ENCODE measurements at places on chromosomes 16 and 17.

GRCh38 chr16:87212026-87212425, 105.2 kb downstream of the C16orf95 start:
- DNase-seq = no peak

- DNase-seq = no peak
These were observed 11.8 kb downstream of the HASPIN start for GRCh38 chr17:3735515-3735914.

DNA sequence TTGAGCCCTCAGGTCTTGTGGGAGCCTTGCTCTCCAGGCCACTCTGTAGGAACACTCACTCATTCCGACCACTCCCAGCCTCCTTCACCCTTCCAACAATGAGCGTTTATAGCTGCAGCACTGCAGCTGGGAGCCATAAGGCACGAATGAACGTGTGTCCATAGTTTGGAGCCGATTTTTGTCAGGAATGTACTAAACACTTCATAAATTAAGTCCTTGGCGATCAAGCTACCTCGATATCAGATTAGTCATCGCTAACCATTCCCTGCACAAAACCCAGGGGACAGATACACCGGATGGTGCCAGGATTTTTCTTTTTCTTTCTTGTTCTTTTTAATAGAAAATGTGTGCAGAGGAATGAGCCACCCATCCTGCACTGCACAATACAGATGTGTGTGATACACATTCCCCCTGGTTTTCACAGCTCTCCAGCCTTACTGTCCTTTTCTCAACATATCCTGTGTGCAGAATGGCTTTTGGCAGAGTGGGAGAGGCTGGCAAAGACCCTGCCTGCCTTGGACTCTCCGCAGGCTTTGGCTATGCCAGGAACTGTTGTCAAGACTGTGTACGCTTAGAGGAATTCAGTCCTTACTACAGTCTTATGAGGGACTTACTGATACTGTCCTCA, 68.4 kb upstream of the ELAC2 start:
- no peak for DNase-seq

DNA sequence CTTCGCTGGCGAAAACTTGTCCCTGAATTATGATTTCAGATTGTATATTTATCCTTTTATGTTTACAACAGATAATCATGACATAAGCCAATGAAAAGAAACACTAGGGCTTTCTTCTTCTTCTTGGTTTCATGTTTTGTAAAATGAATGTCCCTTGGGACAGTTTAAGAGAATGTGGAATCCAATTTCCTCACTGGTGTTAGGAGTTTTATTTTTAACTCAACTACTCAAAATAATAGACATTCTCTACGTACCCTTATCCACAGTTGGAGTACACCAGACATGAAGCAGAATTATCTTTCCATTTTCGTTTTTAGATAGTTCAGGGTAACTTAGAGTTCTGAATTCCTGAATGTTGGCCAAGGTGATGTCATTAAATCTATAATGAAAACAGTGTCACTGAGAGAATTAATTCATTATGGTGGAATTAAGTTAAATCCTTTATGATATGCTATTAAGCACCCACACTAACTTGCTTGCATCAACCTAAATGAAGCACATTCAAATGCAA, 43.4 kb downstream of the IRX6 start:
- DNase-seq = no peak

DNA sequence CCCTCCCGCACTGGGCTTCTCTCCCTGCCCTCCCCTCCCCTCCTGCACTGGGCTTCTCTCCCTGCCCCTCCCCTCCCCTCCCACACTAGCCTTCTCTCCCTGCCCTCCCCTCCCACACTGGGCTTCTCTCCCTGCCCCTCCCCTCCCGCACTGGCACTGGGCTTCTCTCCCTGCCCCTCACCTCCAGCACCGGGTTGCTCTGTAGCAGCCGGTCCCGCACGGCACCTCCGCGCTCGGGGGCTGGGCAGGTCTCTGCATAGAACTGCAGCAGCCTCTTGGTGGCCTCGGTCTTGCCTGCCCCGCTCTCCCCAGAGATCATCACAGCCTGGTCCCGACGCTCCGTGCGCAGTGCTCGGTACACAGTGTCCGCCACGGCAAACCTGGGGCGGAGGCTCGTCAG, 9.8 kb downstream of the MYO1C start:
- DNase-seq = no peak

DNA sequence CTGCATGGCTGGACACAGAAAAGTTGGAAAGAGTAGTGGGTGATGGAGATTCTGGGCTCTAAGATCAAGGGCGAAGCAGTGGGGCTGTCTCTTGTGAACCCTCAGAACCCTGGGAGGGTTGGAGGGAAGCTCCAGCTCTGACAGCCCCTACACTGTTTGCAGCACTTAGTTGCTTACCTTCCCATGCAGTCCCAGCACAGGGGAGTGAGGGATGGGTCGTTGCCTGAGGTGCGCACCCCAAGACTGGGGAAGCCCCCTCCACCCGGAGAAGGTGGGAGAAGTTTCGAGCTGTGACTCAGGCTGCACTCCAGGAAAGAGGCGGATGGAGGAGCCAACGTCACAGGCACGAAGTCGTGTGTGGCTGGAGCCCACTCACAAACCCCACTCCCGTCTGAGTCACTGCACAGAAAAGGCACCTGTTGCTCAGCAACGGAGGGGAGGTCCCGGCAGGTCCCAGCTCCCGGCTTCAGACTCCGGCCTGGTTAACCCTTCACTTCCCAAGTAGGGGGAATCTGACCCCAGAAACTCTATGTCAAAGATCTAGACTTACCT, 60.1 kb downstream of the AIPL1 start:
- no peak for DNase-seq

GRCh38 chr17:40952661-40953060, 14.1 kb downstream of the KRT39 start:
- DNase-seq = no peak

GRCh38 chr17:43169561-43170139, 1.4 kb upstream of the NBR1 start:
- peak; percentile 57 for DNase-seq

DNA sequence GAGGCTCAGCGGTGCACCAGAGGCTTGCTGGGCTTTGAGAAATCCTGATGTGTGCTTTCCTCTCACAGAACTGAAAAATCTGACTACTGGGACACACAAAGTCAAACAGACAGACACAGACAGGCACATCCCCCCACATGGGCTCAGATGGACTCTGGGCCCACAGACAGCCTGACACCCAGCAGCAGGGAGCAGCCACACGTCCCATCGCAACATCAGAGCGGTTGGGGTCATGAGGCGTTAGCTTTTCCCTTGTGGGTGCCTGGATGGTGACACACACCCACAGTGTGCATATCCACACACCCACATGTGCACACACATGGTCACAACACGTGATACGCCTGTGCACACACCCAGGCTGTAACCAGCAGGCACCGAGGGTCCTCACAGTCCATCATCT, 6.3 kb downstream of the SPNS3 start:
- no peak for DNase-seq

- no peak for DNase-seq
These were observed 25.6 kb upstream of the NTN1 start for GRCh38 chr17:8995711-8996110.

GRCh38 chr17:27654654-27655524, 23.9 kb downstream of the LGALS9 start:
- DNase-seq = peak; percentile 80

DNA sequence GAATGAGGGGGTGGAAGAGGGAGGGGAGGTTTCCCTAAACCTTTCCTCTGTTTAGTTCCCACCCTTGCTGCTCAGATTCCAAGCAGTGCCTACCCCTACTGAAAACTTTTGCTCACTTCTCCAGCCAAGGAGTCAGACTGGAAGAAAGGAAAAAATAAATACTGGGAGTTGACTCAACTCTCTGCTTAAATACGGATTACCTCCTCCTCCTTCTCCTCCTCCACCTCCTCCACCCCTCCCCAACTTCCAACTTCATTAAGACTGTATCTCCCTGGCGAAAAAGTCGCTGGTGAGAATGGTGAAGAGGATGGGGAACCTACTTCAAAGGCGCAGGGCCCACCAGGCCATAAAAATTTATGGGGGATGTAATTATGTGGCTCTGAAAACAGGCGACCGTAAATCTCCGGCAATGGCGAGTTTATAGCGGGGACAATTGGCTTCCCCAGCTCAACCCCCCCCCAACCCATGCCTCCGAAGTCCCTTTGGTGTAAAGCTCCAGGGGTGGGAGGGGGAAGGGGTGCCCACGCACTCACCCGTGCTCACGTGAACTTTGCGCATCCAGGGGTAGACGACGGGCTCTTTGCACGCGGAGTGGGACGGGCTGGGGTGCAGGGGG, 712 bp downstream of the HOXB4 start:
- peak; percentile 50 for DNase-seq

DNA sequence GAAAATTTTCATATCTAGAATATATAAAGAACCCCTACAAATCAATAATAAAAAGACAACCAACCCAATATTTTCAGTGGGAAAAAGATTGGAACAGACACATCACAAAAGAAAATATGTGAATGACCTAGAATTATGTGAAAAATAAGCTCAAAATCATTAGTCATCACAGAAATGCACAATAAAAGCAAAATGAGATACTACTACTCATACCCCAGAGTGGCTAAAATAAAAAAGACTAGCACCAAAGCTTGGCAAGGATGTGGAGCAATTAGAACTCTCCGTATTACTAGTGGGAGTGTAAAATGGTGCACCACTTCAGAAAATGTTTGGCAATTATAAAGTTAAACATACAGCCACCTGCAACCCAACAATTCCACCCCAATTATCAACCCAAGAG, 48.0 kb upstream of the CDH5 start:
- no peak for DNase-seq

DNA sequence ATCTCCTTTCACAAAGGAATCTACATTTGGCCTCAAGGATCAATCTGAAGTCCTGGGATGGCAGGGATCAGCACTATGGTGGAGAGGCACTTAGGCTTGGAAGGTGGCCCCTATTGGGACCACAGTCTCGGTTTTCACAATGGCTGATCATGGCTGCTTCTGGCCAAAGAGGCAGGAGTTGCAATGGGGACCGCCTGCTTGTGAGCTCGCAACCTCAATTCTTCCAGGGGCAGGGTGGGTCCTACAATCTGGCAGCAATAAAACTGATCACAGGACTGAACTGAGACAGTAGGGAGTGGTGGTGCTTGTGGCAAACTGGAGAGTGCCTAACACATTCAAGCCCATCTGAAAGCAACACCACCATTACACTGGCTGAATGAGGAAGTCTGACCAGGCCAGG, 83.1 kb downstream of the NETO2 start:
- DNase-seq = no peak

DNA sequence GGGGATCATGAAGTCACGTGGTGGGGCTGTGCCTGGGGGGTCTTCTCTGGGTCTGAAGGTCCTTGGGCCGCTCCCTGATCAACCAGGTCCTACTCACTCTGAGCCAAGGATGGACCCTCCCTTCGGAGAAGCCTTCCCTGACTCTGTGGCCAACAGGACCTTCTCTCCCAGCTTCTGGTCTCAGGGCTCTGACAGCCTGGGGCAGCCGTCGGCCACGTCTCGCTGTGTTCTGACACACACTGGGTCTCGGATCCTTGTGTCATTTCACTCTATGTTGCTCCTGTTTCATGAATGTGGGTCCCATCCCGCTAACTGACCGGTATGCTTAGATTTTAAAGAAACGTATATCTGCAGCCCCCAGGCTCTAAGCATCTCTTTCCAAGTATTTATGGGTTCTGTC, 256.1 kb downstream of the ENGASE start:
- DNase-seq = no peak

DNA sequence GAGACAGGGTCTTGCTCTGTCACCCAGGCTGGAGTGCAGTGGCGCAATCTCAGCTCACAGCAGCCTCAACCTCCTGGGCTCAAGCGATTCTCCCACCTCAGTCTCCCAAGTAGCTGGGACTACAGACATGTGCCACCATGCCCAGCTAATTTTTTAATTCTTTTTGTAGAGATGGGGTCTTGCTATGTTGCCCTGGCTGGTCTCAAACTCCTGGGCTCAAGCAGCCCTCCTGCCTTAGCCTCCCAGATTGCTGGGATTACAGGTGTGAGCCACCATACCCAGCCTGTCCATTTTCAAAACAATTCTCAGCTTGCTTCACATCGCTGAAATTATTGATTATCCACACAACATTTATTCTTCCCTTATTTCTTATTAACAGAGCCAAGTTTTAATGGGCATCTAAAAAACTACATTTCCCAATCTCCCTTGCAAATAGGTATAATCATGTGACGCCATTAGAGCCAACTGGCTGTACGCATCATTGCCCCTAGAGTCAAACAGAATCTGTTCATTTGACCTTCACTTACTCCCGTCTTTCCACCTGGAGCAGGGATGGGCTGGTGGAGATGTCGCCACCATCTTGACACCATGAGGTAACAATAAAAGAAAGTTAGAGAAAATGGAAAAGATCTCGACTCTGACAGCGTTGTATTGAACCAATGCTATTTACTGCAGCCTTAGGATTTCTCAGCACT, 148.0 kb upstream of the FOXF1 start:
- DNase-seq = no peak

DNA sequence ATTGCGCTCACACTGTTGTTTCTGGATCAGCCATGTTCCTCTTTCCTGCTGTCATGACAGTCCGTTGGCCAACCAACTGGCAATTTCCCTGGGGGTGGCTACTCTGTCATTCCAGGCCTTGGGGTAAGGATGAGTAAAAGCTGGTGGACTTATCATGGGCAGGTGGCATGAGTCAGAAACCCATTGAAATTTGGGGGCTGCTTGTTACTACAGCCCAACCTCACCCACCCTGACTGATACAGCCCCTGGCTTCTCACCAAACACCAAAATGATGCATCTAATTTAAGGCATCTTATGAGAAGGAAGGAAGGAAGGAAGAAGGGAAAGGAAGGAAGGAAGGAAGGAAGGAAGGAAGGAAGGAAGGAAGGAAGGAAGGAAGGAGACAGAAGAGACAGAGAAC, 53.9 kb upstream of the CRHR1 start:
- no peak for DNase-seq

DNA sequence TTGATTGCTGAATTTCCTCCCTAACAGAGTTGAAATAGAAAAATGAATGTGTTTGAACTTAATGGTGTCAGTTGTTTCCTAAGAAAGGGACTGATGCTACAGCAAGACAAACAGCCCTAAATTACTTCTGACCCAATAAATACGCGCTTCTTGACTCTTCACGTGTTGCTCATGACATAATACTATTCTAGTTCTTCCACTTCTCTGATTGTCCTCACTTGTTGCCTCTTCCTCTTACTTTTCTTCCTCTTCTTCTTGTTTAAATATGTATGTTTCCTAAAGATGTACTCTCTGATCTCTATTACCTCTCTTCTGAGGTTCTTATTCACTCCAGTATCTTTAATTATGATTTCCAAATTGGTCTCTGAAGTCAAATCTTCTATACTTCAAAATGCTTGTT, 32.4 kb downstream of the RNF43 start:
- no peak for DNase-seq

GRCh38 chr17:73420897-73421296, 109.1 kb upstream of the CDC42EP4 start:
- DNase-seq = no peak

DNA sequence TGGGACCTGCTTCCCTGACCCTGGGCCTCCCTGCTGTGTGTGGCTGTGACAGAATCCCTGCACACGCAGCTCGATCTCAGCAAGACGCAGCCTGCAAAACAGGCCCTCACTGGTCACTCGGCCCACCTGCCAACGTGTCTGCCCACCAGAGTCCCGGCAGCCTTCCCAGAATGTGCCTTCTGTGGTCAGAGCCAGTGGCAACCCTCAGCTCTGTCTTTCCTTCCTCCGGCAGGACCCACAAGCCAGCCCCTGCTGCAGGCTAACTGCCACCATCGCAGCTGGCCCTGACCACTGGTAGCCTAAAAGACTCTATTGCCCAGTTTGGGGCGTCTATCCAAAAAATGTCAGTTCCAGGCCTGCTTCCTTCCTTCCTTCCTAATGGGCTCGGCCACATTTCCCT, 83.2 kb downstream of the LITAF start:
- no peak for DNase-seq

- DNase-seq = no peak
These were observed 215.2 kb downstream of the NTN1 start for GRCh38 chr17:9236286-9237052.

GRCh38 chr17:82649501-82650261, 1.4 kb upstream of the WDR45B start:
- peak; percentile 33 for DNase-seq

Measured in natural killer cell (primary cell).